ENCODE measurements at places on chromosomes 7 and 10.

DNA sequence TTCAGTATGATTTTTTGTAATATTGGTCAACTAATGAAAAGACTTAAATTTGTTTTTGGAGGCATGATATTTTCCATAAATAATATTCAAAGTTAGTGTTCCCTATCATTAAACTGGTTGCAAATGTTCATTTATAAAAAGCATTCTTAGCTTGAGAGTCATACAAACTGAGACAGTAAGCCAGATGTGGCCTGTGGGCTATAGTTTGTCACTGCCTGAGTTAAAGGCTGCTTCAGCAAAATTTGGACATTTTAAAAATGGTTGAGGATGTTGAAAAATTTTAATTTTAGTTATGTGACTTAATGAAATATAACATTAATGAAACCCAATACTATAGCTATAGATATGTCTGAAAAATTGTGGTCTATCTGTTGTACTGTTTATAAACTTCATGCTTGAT lies 180.2 kb upstream of the CACNA2D1 start:
- DNase-seq = no peak

GRCh38 chr10:47146572-47146971 lies 153.4 kb upstream of the GDF10 start:
- DNase-seq = no peak

DNA sequence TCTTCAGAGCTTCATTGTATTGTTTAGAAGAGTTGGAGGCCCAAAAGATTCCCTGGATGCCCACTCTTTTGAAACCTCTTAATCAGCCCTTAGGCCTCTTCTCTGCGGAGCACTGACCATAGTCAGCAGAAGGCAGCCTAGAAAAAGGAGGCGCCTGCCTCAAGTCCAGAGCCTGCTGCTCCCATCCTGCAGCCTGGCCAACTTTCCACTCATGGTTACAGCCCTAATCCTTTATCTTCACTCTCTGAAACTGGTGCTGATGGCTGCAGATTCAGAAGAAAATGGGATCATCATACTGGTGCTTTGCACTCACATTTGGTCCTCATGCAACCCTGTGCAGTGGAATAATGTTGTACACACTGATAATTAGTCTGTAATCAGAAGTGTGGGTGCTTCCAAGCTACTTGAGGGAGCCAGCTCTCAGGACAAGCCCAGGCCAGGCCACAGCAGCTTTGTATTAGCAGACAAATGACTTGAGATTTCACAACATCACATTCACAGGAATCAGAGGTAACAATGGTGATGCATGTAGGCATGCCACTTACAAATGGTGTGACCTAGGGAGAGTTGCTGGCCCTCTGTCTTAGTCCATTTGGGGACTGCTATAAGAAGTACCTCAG lies 272.9 kb downstream of the GALNT17 start:
- DNase-seq = no peak

DNA sequence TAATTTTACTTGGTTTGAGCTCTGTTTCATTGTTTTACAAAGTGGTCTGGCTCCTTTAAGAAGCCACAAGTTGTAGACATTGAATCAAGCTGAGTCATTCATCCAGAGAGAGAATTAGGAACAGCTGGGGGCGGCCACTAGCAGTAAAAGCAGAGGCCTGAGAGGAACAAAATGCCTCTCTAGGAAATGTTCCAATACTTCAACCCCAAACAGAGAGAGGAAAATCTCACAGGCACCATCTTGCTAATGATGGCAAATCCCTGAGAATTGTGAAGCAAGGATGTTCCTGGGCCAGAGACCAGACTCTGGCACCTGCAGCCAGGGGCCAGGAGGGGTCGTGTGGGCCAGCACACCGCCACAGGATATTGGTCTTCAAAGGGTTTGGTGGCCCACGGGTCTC lies 26.5 kb upstream of the TRIL start:
- peak; percentile 91 for DNase-seq

DNA sequence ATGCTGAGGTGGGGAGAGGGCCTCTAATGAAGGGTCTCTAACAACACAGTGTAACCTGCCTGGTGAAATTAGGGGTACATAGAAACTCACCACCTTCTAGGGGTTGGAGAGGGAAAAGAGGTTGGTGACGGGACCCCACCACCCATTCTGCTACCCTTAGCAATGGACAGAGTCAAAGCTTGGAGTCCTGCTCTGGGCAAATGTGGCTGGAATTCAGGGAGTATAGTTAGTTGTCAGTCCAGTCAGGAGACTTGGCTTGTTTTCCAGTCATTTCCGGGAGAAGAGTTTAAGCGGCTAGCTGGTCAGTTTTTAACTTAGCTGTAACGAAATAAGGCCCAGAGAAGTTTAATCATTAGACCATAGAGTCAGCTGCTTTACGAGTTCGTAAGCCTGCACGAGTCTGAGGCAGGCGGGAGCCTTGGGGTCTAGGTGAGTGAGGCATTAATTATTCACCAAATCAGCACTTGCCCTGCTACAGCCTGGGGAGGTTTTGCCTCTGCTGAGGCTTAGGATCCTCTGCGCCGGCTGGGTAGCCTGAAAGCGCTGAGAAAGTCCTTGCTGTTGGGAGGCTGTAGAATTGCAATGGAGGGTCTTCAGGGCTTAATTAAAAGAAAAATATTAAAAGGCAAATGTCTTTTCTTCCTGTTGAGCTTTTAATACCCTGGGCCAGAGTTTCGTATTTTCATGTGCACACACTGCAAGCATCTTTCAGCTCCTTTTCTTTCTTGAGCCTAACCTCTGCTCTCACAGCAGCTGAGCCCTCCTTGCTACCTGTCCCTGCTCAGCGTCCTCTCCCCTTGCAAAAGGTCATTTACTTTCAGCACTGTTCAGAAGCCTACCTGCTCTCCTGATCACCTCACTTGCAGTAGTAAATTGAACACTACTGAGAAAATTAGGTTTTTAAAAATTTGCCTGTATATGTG lies 1.5 kb upstream of the LAMB1 start:
- DNase-seq = peak; percentile 73

DNA sequence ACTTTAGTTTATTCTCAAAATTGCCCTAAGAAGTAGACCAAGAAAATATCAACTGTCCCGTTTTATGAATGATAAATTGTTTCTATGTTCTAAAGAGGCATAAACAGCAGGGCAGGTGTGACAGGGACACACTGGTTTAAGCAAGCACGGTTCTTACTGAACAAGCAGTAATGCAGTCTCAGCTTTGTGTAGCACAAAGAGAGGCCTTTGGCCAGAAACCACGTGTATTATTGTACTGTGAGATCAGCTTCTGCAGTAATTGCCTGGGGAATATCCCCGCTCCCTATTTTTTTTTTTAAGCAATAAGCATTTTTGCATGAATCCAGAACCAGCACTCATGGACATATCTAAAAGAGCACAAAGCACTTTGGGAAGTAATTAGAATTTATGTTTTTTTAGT lies 255.4 kb downstream of the WDR11 start:
- DNase-seq = no peak

GRCh38 chr7:16350634-16351033 lies 70.7 kb downstream of the CRPPA start:
- no peak for DNase-seq

DNA sequence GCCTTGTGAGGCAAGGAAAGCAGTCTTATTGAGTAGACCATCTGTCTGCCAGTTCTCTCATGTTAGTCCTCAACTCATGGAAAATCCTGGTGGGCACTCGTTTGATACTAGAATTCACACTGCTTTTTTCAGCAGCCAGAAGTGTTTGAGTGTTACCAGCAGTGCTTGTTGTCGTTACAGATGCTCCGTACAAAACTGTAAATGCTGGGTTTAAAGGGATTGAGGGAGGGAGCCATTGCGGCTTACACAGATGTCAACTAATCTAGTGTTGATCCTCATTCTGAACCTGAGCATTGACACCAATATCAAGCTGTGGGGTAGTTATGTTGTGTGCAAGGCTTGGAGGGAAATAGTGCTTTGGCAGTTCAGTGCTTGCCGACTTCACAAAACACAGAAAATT lies 348.6 kb downstream of the AUTS2 start:
- no peak for DNase-seq

GRCh38 chr7:2566348-2566889 lies 7.6 kb downstream of the IQCE start:
- DNase-seq = no peak

GRCh38 chr7:22238354-22239311 lies 118.3 kb downstream of the RAPGEF5 start:
- peak; percentile 26 for DNase-seq

DNA sequence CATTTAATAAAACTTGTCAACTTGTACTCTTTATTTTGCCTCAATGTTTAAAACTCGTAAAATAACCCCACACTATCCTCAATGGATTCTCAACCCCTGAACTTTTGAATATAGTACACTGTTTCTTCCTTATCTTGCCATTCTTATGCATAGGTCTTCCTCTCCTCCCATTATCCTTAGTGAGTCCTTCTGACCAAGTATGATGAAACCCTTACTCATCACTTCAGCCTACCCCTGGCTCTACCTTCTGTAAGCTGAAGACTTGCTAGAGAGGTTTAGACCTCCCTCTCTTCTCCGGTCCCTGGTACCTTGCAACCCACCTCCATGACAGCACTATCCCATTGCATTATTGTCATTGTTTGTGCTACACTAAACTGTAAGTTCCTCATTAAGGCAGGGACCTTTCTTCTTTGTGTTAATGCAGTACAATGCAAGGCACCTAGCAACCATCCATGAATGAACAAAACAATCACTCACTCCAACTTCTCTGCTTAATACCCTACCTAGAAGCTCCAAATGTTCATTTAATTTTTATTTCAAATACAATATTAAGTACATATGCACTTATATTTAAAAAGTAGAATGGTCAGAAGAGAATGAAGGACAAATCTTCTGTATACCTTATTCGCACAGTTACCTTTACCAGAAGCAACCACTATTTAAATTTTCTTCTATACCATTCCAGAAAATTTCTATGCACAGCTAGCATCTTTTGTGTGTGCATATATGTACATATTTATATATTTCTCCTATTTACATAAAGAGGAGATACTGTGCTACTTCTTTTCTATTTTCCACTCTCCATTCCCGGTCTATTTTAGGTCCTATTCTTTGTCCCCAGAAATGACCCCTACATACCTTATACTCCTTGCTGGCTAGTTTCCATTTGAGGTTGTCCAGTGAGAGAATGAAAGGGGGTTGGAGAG lies 77.5 kb downstream of the SLC16A9 start:
- DNase-seq = no peak

DNA sequence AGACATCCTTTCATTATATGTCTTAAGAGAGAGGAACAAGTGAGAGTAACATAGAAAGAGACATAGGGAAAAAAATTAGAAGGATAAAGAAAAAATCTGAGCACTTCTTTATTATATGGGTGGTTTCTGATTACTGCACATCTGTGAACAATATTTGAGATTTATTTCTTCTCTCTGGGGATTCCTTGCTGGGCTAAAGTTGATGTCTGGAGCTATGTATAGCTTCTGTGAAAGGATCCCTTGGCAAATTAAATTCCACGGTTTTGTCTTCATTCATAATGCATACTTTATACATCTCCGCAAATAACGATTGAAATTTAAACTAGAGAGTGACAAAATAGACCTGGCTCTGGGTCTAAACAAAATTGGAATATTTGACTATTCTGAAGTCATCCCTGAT lies 232.2 kb upstream of the CTBP2 start:
- DNase-seq = no peak

GRCh38 chr7:128909625-128910568 lies 612 bp downstream of the KCP start:
- peak; percentile 24 for DNase-seq

DNA sequence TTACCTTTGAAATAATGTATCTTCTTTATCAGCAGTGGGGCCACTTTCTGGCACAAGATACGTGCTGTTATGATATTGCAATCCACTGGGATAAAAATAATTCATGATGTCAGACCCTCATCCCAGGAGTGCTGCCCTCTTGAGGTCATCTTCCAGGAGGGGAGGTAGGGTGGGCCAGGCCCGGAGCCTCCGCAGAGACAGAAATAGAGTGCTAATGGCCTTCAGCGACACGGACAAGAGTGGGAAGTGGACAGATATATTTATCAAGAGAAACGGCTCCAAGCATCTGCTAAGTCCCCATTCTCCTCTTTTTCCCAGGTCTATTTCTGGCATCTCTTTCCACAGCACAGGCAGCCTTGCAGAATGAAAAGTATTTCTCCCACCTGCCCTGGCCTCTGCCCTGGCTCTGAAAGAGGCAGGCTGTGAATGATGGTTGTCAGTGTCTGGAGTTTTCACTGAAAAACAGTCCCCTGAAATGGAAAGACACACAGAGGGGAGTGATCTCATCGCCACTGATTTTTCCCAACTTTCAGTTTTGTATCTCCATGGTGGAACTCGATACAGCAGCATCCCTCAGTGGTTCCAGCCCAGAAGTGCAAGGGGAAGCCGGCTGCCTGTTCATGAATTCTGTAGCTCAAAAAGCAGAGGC lies 251.7 kb upstream of the MYO3A start:
- DNase-seq = peak; percentile 41

GRCh38 chr7:155918720-155919390 lies 106.6 kb upstream of the SHH start:
- DNase-seq = peak; percentile 96

DNA sequence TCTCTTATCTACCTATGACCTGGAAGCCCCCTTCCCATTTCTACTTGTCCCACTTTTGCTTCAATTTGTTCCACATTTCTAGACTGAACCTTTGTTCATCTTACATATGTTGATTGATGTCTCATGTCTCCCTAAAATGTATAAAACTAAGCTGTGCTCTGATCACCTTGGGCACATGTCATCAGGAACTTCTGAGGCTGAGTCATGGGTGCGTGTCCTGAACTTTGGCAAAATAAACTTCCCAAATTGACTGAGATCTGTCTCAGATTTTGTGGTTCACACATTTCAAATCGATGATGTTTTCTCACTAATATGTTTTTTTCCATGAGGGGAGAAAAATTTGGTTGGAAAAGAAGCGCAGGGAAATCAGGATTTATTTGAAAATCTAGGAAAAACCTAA lies 406.2 kb upstream of the LRRTM3 start:
- DNase-seq = no peak

GRCh38 chr10:75542084-75542483 lies 110.7 kb downstream of the LRMDA start:
- DNase-seq = no peak

DNA sequence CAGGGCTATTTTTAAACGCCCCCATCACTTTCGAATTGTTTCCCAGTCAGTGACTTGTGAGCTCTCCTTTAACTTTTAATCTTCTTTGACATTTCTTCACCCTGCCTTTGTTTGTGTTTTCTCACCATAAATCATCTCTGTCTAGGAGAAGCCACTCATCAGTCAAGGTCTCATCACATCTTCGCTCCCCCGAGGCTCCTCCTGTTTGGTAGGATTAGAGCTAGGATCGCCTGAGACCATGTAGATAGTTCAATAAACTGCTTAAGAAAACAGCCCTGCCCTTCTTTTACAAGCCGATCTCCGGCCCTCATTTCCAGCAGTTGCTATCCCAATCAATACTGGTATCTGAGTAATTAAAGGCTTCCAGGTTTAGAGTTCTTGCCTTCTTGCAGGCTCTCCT lies 472.8 kb upstream of the ADARB2 start:
- no peak for DNase-seq
